HAP-1 (cell line): ENCODE measurements at places on chromosomes 11 and 22.
A peak's percentile ranks its signal among the peaks of the same experiment; 100 is the strongest.

GRCh38 chr22:45061332-45061731 is 51.5 kb upstream of the PHF21B start:
- DNase-seq = no peak

GRCh38 chr11:12110714-12111548 is 541 bp downstream of the MICAL2 start:
- peak; percentile 45 for DNase-seq

- no peak for DNase-seq
Observed at GRCh38 chr22:39277142-39277607, 32.4 kb upstream of the PDGFB start.

- no peak for DNase-seq
Observed at GRCh38 chr11:1673446-1674172, 23.4 kb upstream of the KRTAP5-6 start.

DNA sequence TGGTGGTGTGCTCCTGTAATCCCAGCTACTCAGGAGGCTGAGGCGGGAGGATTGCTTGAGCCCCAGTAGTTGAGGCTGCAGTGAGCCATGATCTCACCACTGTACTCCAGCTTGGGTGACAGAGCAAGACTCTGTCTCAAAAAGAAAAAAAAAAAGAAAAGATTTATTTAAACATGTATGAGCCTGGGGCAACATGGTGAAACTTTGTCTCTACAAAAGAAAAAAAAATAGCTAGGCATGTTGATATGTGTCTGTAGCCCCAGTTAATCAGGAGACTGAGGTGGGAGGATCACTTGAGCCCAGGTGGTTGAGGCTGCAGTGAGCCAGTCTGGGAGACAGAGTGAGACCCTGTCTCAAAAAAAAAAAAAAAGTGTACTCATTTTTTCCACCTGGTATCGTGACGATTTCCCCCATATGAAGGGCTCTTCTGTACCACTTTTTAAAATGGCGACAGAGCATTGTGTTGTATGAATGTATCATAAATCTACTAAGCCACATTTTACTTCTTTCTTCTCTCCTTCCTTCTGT is 16.4 kb upstream of the KCTD14 start:
- DNase-seq = no peak

- DNase-seq = no peak
Observed at GRCh38 chr11:3146612-3147256, 18.4 kb downstream of the OSBPL5 start.

- DNase-seq = no peak
Observed at GRCh38 chr11:85316967-85317366, 310.2 kb downstream of the DLG2 start.

GRCh38 chr11:19244621-19245020 is 3.9 kb upstream of the E2F8 start:
- no peak for DNase-seq

DNA sequence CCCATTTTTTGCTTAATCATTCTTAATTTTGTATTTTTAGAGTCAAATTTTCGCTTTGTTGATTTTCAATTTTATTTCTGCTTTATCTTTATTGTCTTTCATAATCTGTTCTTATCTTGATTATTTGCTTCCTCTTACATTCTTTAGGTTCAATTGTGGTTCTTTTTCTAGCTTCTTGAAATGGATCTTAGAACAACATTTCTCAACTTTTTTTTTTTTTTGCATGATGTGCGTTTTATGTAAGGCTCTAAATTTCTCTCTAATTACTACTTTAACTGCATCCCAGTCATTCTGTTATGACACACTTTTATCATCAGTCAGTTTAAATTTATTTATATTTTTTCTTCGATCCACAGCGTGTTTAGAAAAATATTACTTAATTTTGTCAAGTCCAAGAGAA is 65.2 kb upstream of the PARVA start:
- no peak for DNase-seq

DNA sequence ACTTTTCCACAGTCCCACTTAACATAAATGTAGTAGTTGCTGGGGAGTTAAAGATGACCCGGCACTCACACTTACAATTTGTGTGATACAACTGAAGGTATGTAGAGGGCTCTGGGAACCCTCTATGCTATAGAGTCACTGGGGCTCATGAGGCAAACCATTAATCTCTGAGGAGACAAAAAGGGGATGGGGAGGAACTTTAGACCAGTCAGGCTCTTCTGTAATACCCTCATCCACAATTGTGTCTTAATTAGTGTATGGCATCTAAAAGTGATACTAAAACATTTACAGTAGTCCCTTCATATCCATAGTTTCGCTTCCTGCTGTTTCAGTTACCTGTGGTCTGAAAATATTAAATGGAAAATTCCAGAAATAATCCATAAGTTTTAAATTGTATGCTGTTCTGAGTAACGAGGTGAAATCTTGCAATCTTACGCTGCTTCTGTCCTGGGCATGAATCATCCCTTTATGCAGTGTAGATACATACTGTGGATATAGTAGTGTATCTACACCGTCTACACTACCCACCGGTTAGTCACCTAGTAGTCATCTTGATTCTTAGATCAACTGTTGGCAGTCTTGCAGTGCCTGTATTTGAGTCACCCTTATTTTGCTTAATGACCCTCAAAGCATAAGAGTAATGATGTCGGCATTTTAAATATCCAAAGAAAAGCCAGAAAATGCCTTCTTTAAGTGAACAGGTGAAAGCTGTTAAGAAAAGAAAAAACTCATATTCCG is 12.2 kb downstream of the CBL start:
- no peak for DNase-seq

DNA sequence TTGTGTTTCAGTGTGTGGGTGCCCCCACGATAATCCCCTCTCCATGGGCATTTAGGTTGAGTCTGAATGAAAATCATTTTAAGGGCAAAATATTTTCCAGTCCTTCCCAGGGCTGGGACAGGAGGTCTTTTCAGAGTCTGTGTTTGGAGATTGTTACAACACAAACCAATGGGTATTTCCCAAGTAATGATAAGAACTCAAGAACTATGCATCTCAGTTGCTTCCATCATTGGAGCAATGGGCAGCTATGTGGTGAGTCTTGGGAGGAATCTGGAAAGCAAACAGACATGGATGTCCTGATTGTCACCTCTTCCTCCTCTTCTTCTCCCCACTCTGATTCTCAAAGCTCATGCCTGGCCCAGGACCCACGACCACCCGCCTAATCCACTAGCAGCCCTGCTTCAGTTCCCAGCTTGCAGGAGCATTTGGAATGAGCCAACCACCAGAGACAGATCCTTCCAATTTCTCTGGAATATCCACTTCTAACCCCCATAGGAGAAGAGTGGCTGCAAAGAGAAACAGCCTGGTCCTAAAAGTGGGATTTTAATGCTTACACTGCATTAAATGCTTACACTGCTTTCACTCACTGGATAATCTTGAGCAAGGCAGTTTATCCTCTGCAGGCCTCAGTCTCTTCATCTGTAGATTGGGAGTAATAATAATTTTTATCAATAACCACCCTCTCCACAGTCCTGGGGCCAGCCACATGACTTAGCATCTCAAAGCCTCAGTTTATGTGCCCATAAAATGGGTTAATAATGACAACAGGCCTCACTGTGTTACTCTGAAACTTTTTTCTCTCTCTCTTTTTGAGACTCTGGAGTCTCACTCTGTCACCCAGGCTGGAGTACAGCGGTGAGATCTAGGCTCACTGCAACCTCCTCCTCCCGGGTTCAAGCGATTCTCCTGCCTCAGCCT is 404.3 kb downstream of the MN1 start:
- DNase-seq = no peak

DNA sequence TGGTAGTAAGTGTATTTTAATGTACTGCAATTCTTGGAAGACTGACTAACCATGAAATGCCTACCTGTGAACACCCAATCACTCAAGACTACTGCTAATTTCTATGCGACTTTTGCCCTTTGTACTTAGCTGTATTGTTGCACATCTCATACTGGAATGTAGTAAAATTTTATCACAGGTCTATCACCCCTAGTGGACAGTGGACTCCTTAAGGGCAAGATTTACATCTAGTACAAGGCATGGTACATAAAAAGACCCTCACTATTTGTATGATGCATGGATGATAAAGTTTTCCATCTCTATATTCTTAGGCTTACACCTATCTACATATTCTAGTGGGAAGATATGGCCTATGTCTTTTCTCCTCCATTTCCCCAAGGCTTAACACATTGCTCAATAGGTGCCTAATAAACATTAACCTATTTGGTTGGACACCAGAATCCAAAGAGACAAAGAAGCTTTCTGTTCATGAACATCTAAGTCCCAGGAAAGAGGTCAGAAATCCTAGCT is 26.1 kb downstream of the SERGEF start:
- DNase-seq = no peak

GRCh38 chr11:84902445-84902844 is 724.7 kb downstream of the DLG2 start:
- no peak for DNase-seq

DNA sequence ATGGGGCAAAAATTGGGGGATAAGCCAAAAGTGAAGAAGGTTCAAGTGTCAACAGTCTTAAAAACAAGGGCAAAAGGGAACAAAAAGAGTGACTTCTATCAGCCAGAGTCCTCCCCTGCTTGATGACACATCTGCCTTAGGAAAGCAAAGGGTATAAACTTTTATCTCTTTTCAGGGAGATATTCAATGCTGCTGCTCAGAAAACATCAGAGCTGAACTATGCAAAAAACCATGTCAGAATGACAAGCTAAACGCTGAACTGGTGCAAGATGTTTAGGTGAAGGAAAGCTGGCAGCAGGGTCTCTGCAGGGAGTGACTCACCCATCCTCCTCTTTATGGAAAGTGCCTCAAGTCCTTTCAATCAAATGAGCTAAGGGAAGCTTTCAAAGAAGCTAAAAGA is 24.7 kb downstream of the ALG9 start:
- DNase-seq = no peak

GRCh38 chr11:133197425-133197824 is 334.9 kb downstream of the OPCML start:
- no peak for DNase-seq

DNA sequence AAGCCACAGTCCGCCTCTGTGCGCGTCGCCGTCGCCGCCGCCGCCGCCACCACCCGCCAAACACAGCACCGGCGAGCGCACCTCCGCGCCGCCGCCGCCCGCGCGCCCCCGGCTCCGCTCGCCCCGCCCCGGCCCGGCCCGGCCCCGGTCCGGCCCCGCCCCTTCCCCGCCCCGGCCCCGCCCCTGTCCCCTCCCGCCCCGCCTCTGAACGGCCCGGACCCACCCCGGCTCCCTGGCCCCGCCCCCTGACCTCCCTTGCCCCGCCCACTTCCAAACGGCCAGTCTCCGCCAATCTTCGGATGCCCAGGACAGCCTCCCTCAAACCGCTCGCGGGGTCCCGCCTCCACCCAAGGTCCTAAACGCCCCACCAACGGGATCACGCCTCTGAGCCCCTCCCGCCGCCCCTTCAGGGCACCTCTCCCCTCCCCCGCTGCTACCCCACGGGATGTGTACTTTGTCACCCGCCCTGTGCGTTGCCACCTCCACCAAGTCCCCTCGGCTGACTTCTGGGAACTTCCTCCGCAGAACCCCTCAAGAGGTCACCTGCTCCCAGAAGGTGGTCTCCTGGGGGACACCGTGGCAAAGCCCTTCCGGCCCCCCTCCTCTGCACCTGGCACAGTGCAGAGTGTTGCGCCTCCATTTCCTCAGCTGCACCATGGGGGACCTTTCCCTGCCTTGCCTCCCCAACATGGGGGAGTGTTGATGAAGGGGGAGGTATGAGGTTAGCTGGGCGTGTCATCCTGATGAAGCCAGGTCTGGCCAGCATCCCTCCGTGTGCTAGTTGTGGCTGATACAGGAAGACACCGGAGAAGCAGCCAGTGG is at the start of gene KIAA0930:
Gene KIAA0930, minus strand, starts transcription at position 85 of the 822 bp plus-strand sequence. CDS start 191 bp downstream, outside the sequence.
- DNase-seq = peak; percentile 53

GRCh38 chr11:85627332-85627997 is at the start of gene DLG2:
Gene DLG2, minus strand, starts transcription at chr11:85627344.
- peak; percentile 25 for DNase-seq

DNA sequence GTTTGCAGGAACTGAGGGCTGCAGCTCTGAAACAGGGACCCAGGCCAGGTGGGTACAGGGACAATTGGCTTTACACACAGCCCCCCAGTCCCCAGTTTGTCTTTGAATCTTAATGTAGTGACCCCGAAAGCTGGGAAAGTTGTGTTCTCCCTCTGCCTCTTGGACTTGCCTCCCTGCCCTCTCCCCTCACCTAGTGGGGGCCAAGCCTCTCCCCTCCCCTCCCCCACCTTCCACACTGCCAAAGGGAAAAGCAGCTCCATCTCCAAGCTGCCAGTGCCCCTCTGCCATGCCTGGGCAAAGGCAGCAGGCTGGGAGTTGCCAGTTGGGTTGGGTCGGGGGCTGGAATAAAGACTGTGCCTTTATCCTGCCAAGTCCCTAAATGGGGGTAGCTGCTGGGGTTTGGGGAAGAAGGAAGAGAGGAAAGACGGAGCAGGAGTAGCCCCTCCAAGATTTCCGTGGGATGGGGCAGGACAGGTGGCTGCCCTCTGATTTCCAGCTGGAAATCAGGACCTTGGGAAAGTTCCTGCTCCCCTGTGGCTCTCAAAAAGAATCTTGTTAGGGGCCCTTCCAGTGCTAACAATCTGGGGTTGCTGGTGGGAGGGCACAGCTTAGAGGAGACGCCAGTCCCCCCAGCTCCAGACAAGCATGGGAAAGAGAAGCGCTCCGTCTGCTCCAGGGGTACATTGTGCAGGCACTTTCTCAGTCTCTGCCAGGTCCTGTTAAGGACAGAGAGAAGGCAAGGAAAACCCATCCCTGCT is 2.8 kb upstream of the CLCF1 start:
- no peak for DNase-seq

- DNase-seq = peak; percentile 65
Observed at GRCh38 chr11:76810151-76810853, 27.1 kb downstream of the TSKU start.

GRCh38 chr11:25596701-25597100 is 735.2 kb upstream of the ANO3 start:
- no peak for DNase-seq

GRCh38 chr11:108881131-108881530 is 216.3 kb downstream of the DDX10 start:
- no peak for DNase-seq

DNA sequence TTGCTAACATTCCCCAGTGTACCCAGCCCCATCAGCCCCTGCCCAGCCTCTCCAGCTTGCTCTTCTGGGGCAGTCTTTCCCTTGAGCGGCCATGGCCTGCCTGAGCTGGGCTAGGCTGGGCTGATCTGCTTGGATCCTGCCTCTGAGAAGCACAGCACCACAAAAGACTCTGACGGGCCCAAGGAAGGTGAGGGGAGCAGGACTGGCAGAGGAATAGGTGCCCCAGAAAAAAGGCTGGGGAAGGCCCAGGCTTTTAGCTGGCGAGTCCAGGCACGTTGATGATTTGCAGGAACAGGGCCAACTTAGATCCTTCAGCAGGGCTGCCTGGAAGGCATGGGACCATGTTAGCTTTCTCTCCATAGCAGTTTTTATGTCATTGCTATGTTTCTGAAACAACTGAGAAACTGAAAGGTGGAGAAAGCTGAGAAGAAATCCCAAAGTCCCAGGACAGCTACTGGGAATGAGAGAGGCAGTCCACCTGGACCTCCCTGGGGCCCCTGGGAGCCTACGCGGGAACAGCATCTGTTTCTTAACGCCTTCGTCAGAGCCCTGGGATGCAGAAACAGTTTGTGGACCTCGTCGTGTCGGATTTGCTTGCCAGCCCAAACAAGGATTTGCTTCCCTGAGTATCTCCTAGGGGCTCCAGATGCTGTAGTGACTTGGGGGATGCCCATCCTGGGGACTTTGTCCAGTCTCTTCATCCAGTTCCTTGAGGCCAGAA is 24.4 kb upstream of the FXYD6 start:
- DNase-seq = no peak
